Hematopoietic multipotent progenitor cell treated with erythropoietin and hydrocortisone succinate and interleukin-3 and kit ligand, for 15 days (in vitro differentiated cells): ENCODE measurements at places on chromosomes 3 and 15.

DNA sequence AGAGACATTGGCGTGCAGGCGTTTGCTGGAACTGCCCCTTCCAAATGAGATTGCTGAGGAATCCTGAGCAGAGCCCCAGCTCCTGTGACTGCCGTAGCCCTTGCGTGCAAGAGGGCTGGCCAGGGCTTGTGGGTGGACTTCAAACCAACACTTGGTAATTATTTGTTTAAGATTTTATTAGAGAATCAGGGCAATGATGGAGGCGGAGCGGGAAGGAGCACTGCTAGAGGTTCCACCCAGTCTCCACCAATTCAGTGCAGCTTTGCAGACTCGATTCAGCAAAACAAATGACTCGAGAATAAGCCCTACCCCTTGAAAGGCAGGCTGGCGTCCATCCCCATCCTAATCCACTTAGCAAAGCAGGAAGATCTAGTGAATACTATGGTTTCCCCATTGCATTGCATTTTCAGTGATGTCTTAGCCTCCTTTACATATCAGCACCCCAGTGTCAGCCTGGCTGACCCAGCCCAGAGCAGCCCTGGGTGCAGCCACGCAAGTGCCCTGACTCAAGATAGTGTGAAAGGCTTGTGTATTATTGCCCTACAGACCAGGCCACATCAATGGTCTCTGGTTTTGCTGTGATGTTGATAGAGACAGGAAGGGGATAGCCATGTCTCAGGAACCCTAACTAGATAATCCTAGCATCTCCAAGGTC lies 26.0 kb downstream of the GLDN start:
- DNase-seq = no peak

DNA sequence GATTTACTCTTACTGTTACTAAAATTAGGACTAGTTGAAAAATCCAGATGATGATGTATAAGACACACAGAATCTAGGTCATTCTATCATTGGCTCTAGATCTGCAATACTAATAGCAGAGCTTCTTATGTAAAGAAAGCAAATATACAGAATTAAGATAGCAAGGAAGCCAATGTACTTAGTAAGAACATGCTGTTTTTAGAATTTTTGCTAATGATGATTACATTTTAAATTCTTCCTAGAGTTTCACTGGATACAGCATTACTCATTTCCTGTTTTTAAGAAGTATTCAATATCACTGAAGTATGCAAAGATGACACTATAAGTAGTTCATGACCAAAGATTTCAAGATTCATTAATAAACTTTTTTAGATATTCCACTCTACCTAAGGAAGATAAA lies 60.7 kb downstream of the CFAP20DC start:
- no peak for DNase-seq

DNA sequence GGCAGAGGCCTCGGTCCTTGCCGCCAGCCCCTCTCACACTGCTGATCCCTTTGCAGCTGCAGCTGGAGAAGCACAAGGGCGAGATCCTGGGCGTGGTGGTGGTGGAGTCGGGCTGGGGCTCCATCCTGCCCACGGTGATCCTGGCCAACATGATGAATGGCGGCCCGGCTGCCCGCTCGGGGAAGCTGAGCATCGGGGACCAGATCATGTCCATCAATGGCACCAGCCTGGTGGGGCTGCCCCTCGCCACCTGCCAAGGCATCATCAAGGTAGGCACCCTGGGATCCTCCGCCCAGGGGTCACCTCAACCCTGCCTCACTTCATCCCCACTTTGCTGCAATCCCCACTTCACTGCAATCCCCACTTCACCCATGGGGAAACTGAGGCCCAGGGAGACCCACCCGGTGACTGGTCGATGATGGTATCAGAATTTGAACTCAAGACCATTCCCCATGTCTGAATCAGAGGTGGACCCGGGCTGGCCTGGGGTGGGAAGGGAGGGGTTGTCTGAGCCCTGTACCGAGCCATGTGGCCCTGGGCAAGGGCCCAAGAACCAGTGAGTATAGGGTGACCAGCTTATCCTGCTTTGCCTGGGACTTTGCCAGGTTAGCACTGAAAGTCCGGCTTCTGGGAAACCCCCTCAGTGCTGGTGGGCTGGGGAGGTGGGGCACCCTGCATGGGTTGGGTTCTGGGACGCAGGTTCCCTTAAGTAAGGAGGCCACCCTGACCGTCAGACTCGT lies 162.9 kb downstream of the NSMCE3 start:
- no peak for DNase-seq

DNA sequence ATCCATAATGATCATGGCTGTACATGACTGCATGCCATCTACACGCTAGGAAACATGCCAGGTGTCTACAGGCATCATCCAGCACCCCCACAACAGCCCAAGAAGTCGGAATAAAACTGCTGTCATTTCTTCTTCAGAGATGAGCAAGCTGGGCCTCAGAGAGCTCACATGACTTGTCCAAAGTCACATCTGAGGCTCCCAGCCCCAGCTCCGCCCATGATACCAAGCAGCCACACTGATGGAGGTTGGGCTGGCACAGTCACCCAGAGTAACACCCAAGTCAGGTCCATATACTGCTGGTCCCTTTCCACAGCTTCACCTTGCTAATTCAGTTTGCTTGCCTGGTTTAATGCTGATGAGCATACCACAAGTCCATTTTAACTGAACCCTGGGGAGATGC lies 116.6 kb downstream of the SEC22A start:
- peak; percentile 49 for DNase-seq

DNA sequence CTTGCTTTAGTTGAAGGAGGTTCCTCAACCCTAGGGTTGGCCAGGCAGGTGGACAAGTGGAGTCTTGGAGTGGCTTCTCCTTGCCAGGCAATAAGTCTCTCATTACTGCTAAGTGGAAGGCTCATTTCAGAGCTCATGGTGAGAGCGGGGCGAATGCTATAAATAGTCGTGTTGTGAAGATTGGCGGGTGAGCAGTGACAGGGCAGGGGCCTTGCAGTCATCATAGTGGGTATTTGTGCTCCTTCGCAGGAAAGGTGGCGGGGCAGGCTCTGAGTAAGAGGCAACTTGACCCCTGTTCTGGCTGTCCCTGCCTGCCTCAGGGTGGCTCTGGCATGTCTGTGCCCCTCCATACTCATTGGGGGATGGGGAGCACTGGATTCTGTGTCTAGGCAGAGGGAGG lies 8.7 kb upstream of the GRM2 start:
- no peak for DNase-seq

DNA sequence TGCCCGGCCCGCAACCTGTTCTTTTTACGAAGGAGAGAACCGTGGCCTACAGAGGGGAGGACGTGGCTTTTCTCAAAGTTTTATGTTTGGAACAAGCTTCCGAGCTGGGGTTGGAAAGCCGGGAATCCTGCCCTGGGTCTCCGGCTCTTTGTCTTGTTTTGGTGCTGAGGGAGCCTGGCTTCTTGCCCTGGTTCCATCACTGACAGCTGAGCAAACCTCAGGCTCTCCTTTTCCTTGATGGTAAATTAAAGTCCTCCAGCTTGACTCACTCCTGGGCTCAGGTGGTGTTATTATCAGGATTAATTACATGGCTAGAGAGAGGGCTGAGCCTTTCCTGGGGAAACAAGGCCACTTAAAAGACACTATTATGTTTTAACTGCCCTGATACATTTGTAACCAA lies 289.5 kb upstream of the RGMA start:
- DNase-seq = no peak

DNA sequence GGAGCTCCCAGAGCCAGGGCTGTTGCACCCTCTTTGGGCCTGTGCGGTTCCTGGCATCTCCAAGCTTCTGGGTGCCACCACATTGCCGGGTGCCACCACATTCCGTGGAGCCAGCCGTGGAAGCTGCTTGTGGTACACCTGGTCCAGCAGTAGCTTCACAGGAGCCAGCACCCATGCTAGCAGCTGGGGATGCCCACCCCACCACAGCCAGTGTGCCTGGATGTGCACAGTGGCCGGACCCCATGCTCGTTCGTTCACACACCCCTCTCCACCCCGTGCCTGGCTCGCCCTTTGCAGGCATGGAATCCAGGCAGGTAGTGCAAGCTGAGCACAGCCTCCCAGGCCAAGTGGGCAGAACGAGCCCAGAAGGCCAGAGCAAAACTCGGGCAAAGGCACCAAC lies 1029.8 kb upstream of the GBE1 start:
- no peak for DNase-seq

GRCh38 chr3:144244662-144245061 lies 273.0 kb downstream of the DIPK2A start:
- DNase-seq = no peak

GRCh38 chr3:114464548-114464947 lies 170.7 kb downstream of the TIGIT start:
- no peak for DNase-seq

DNA sequence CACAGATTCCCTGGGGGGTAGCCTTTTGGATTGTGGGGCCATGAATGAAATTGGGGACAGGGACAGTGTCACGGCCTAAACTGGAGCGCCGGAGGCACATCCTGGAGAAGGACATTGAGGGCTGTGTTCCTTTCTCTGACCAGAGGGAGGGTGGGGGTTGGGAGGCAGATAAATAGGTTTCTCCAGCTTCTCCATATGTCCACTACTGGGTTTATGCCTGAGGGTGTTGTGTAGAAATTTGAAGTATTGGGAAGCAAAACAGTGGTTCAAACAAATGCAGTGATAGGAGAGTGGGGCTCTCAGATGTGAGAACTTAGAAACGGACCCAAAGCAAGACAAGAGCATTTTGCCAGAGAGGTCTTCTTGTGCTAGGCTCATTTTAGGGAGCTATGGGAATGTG lies 34.3 kb downstream of the TRIM71 start:
- DNase-seq = no peak

DNA sequence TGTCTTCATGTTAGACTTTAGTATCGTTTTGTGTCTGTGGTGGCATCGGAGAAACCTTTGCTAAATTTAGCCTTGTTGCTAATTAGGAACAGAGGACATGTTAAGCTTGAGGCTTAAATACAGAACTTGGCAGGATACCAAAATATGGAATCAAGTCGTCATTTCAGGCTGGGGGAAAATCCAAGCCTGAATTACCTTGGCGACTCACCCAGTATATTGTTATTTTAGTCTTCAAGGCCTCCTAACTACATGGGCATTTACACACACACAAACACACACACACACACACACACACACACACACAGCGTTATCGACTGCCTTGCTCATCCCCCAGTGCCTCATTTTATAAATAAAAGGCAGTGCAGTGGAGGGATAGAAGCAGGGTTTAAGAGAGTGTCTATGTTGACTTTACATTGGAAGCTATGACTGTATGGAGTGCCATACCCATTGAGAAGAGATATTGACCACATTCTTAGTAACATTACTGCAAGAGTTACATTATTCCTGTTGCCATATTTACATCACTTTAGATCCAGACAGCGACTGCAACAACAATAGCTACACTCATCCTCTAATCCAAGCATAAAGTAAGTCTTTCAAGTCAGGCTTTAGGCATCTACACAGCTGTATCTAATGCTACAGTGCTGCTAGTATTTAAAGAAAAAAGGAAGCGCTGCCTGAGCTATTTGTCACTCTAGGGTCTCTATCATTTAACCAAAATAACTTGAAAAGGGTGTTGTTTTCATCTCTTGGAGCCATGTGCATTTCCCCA lies 210.8 kb upstream of the SEMA6D start:
- DNase-seq = no peak

GRCh38 chr3:45472795-45473194 lies 84.4 kb downstream of the LARS2 start:
- DNase-seq = no peak

- DNase-seq = peak; percentile 97
Measured at GRCh38 chr3:179604321-179605078, at the start of the genes MRPL47 and NDUFB5. Gene MRPL47 (minus strand): TSS chr3:179604638. CDS start chr3:179604624, 14 bp downstream. Gene NDUFB5 (plus strand): TSS chr3:179604794. CDS start chr3:179604816, 22 bp downstream.

- DNase-seq = no peak
Measured at GRCh38 chr15:52749258-52749657, 40.9 kb downstream of the ONECUT1 start.

DNA sequence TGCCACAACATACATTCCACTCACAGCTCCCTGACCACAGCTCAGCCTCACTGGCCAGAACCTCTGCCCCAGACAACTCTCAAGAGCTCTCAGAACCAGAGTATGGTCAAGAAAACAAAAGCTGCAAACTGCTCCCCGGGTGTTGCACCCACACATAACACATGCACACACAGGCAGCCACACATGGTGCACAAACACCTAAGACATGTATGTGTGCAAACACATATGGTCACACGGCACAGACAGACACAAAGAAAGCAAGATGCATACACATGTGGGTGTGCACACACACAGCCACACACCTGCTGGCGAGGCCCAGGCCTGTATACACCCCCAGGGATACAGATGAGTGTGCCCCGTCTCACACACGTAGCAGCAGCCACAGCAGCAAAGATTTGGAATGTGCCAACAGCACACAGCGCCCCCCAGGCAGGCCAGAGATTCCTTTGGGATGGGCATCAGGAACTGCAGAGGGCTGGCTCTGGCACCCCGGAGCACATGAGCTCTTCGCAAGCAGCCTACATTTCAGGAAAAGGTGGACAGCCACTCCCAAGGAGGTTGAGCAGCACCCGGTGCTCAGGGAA lies 6.6 kb downstream of the KLF15 start:
- DNase-seq = no peak

DNA sequence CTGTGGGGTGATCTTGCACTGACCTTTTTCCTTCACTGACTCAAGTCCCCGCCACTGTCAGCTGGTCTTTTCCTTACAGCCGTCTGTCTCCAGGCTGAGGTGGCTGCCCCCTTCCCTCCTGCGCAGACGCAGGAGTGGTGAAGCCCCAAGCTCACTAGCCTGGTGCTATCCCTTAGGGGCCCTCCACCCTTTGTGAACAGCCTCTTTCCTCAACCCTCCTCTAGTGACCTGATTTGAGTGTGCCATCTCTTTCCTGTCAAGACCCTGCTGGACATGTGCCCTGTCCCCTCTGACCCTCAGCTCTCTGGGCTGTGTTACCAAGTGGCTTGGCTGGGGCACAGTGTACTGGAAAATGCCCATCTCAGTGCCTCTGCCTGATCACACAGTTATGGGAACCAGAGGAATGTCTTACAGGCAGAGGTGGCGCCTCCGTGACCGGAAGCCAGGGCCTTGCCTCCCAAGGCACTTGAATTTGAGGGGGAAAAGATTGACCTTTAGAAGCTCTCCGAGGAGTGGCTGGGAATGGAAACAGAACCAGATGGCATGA lies 8.7 kb downstream of the KBTBD13 start:
- DNase-seq = no peak

DNA sequence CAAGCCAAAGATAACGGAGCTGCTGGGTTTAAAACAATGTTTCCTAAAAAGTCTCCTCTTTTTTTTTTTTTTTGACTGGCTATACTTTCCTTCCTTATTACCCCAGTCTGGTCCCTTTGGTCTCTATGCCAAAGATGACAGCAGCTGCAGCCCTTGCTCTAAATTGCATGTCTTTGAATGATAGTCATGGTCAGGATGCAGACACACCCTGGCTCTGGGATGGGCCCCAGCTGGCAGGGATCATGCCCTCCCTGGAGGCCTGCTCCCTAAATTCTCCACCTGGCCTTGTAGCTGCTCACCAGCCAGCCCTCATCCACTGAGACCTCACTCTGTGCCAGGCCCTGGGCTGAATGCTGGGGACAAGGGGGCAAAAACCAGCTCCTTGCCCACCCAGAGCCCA lies 95.8 kb downstream of the MESD start:
- no peak for DNase-seq

- DNase-seq = no peak
Measured at GRCh38 chr3:111080413-111080812, 8.8 kb downstream of the NECTIN3 start.
